AG09319 (cell line): ENCODE measurements at places on chromosomes 7 and 10.

DNA sequence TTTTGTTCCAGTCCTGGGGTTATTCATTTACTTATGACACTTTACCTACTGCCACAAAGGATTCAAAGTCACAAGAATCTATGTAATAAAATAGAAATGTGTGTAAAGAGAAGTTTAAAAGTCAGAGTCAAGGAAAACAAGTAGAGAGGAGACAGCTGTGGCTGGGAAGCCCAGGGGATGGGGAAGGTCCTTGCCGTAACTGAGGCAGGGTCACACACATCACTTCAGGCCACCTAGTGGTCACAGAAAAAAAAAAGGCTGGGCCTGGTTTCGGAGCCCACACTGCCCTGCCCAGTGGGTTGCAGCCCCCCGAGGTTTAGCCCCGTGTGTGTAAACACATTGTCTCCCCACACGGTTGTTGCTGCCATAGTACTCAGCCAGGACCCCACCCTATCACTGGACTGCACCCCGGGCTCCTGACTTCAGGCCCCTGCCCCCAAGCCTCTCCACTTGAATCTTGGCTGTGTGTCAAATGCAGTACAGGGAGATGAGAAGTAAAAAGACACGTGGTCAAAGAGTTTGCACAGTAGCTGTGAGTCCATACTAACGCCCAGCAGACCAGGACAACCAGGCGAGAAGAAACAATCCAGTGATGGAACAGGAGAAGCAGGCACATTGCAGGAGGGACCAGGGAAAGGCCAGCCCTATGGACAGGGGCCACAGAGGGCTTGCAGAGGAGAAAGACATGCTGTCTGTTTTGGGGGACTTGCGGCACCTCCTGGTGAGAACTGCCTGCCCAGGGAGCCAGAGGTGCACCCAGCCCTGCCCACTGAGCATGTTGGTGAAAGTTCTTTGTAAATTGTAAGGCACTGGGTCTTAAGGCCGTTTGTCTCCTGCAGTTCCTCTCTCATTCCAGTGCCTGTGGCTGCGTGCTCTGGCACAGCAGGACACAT, 91.4 kb upstream of the MACROH2A2 start:
- no peak for DNase-seq

- peak; percentile 53 for DNase-seq
Observed at GRCh38 chr10:103193820-103194529, 903 bp upstream of the NT5C2 start.

DNA sequence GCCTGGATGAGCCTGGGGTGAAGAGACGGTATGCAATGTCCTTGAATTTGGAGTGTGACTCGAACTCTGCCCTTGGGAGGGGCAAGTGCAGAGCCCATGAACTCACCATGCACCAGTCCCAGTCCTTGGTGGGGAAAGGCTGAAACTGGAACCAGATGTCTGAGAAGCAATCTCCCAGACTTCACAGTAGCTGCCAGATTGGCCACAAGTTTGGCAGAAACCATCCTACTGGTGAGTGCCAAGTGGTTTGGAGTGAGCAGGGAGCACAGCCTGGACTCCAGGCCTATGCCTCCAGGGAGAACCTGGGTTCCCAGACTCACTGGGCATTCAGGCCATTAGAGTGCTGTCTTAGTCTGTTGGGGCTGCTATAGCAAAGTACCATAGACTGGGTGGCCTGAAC, 99.6 kb upstream of the LYZL1 start:
- peak; percentile 72 for DNase-seq

- no peak for DNase-seq
Observed at GRCh38 chr10:30557884-30558283, 71.7 kb downstream of the LYZL2 start.

DNA sequence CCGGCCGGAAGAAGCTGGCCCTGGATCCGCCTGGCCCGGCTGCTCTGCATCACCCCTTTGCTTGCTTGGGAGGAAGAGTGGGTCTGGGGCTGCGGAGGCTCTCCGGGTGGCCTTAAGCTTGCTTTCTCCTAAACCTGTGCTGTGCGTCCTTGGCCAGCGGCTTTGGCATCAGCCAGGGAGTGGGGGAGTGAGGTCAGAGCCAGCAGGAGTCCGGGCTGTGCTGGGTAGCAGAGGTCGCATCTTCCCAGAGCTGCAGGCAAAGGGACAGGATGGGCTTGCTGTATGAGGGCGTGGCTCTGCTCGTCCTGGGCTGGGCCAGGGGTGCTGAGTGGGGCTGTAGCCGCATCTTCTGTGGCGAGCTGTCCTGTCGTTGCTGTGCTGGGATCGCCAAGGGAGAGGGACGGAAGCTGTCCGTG, 21.1 kb downstream of the BNIP3 start:
- DNase-seq, result no peak

GRCh38 chr7:42469341-42469740, 232.3 kb upstream of the GLI3 start:
- DNase-seq, result no peak

- DNase-seq, result no peak
Observed at GRCh38 chr10:26706206-26706605, 8.7 kb downstream of the PDSS1 start.

DNA sequence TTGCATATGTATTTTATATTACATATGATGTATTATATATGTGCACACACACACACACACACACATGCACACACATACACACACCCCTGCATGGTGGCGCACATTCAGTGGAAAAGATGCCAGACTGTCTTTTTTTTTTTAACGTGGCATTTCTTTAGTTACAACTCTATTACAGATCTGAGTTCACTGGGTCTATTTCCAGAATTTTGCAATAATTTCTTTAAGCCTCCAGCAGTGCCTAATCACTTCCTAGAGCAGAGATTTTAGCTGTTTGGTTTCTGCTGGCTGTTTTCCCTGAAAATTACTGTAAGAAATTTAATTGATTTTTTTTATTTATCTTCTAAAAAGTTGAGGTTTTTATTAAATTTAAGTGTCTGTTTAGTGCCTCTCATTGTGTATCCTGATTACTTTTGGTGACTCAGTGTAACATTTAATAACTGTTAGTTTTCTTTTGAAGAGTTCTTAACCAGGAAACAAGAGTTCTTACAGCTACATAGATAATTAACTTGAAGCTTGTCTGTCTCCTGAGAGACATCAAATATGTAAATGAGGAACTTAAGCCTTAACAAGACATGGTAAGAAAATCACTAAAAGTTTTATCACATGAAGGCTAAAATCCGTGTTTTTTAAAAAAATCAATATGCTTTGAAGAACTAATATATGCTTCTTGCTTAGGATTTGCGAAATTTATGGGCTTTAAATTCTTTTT, 232.0 kb downstream of the MDFIC start:
- DNase-seq, result no peak

DNA sequence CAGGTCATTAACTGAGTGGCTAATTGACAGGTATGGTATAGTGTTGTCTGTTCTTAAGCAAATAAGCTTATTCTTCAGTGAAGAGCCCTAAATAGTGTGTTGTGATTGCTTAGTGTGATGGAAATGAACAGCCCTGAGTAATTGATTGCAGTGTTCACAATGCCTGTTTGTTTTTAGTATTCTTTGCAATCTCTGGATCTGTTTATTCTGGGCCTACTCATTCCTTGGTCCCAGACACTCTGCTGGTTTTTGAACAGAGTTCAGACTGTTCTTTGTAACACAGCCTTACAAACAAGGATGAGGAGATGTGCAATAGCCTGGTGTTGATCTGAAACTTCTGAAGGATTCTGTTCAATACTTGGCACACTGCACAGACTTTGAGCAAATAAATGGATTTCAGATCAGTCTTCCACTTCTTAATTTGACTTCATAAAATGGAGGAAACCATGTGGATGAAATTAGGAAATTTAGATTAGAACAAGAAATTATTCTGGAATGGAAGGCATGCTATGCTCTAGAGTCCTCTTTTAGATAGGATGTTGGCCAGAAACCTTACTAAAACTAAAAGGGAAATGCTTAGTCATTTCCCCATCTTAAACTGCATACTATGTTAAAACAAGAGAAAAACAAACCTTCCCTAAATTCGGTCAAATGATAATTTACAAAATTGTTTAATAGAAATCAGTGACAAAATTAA, 444.2 kb upstream of the SEMA3D start:
- no peak for DNase-seq

DNA sequence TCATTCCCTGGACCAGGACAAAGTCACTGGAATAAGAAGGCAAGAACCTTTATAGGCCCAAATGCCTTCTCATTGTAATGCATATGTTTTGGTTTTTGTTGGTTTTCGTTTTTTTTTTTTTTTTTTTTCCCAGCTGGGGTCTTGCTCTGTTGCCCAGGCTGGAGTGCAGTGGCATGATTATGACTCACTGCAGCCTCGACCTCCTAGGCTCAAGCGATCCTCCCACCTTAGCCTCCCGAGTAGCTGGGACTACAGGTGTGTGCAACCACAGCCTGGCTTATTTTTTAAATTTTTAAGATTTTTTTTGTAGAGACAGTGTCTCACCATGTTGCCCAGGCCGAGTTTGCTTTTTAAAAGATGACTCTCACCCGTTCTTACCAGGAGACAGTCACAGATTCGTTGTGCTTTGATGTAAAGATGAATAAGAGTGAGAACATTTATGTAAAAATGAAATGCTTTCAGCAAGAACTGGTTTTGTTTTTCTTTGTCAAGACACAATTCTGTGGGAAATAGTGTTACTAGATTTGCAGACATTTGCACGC, 7.6 kb downstream of the IQCE start:
- no peak for DNase-seq

DNA sequence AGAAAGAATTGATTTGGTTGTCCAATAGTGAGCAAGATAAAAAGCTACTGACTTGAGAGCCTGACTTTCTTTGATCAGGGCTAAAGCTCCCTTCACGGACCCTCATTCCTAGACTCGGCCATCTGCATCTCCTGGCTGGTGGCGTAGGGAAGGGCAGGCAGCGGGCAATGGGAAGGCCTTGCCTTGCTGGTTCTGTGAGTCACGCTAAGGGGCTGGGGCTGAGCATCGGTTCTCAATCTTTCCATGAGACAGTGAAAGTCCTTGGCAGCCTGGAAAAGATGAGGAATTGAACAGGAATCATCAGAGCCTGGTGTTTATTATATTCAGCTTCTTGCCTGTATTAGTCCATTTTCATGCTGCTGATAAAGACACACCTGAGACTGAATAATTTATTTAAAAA, 475.3 kb downstream of the PLXNA4 start:
- DNase-seq, result no peak

- no peak for DNase-seq
Observed at GRCh38 chr10:64385355-64385754, 864.2 kb downstream of the REEP3 start.

DNA sequence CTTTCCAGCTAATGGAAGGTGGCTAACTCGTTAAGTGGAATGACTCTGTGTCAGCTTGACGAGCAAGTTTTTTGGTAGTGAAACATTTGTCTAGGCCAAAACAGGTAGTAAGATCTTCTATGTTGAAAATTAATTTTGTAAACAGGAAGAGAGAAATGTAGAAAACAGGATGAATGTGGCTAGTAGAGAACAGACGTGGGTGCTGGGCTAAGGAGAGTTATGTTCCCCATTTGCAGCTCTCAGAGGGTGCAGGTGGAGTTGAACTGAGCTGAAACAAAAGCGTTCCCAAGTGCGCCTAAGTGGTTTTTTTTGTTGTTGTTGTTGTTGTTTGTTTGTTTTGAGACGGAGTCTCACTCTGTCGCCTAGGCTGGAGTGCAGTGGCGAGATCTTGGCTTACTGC, 59.5 kb upstream of the SRPK2 start:
- no peak for DNase-seq

- DNase-seq, result no peak
Observed at GRCh38 chr7:108815815-108816214, 246.1 kb downstream of the DNAJB9 start.

DNA sequence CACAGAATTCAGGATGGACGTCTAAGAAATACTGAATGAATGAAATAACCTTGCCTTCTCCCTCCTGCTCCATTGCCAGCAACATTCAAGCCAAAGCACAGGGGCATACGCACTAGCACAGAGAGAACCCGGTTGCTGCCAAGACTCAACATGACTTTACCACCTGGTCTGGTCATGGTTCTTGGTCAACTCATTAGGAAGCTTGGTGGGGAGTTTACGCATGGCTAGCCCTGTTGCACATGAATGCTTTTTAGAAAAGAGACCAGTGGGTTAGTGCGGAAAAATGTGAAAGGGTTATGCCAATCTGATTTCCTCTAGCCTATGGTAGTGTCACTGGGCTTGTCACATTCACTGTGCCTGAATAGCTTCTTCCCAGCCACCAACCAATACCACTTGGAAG, 187.6 kb upstream of the NEBL start:
- no peak for DNase-seq

GRCh38 chr7:29539471-29539870, 24.2 kb upstream of the PRR15 start:
- no peak for DNase-seq

DNA sequence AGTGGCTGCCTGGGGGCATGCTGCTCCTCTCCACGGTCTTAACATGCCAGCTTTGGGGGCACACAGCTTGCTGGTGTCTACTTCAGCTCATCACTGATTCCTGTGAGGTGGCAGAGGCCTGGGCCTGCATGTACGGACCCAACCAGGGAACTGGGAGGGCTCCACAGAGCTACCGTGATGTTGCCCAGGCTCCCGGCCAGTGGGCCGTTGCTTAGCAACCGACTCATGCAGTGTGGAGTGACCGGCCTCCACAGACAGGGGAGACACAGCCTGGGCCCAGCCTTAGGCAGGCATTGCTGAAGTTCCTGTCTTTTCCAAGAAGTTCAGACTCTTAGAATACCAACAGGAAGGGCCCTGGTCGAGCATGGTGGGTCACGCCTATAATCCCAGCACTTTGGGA, 25.8 kb upstream of the SH2B2 start:
- no peak for DNase-seq

GRCh38 chr7:120834726-120835125, 23.2 kb downstream of the TSPAN12 start:
- DNase-seq, result no peak

DNA sequence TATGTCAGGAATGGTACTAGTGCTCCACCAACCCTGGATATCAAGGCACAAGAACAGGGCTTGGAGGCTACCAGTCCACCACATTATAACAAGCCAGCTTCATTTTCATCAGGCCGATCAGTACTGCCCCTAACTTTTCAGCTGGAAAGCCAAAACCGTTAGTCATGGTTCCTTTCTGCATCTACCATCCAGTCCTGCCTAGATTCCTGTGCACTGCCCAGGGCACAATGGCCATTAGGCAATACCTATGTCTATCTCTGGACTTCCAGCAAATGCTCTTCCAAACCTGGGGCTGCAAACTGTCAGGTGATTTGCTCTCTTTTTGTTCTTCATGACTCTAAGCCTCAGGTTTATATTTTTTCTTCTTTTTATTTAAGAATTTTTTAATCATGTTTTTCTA, 937.7 kb downstream of the SORCS1 start:
- no peak for DNase-seq

GRCh38 chr7:110766864-110767263, 324.1 kb upstream of the LRRN3 start:
- DNase-seq, result no peak

DNA sequence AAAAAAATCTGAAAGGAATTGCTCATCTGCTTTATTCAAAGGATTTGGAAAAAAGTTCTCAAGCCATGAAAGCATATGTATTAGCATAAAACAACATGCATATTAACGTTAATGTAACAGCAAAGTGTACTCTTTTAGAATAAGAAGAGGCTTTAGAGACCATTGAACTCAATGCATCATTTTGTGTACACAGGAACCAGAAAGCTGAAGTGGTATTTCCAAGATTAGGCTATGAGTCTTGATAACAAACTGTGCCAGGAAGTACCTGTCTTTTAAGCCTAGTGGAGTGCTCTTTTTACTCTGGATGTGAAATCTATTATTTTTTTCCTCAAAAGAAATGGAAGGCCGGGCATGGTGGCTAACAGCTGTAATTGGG, 164.2 kb downstream of the THSD7A start:
- DNase-seq, result no peak

GRCh38 chr7:33707427-33707826, 197.9 kb upstream of the BMPER start:
- DNase-seq, result no peak
